Activated CD8-positive, alpha-beta memory T cell treated with anti-CD3 and anti-CD28 coated beads for 1 hour (primary cell): ENCODE measurements at places on chromosomes 11 and 22.

- DNase-seq, result no peak
Observed at GRCh38 chr11:86418917-86419316, 44.2 kb downstream of the CCDC81 start.

DNA sequence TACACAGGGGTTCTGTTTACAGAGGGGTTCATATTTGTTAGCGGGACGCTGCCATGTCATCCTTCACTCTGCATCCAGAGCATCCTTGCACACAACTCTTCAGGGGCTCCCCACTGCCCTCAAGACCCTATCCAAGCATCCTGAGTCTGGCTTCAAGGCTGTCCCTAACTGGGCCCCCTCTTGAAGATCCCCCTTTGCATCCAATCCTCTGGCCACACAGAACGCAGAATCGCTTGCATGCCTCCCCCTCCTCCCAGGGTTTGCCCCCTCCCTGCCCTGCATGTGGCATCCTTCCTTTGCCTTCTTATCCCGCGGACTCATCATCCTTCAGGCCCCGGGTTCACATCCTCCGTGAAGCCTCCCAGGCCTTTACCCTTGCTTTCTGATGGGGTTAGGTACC, 18.6 kb downstream of the C1QTNF6 start:
- no peak for DNase-seq

DNA sequence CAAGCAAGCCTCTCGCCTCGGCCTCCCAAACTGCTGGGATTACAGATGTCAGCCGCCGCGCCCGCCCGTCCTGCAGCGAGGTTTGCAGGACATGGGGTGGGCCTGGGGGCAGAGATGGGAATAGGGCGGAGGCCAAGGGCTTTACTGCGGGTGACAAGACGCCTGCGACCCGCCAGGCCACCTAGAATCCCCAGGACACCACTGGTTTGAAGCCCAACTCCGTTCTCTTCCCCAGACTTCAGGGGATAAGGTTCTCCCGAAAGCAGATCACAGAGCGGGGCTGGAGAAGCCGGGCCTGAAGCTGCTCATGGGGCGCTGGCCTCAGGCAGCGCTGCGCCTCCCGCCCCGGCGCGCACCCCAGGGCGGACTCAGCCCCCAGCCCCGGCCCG, 354 bp downstream of the POLR2L start:
- DNase-seq, result no peak

- no peak for DNase-seq
Observed at GRCh38 chr11:5282628-5283027, 12.9 kb upstream of the HBE1 start.

GRCh38 chr22:29041408-29041807, 20.2 kb downstream of the C22orf31 start:
- no peak for DNase-seq

GRCh38 chr11:83252941-83253340, 33.2 kb downstream of the CCDC90B start:
- DNase-seq, result no peak

DNA sequence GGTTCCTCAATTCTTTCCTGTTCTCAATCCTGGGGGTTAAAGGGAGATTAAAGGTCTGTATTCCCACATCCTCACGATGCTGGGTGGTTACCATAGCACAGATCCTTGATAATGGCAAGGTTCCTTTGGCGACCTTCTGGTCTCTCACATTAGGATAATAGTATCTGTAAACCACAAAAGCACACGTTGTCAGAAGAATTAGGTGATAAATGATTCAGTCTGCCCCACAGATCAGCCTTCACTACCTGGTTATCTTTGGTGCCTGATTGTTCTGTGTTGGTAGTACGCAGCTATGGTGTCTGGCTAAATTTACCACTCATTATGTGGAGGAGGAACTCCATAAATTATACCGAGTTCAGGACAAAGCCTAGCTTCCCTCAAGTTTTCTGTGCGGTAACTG, 78.4 kb downstream of the C2CD3 start:
- DNase-seq, result no peak

DNA sequence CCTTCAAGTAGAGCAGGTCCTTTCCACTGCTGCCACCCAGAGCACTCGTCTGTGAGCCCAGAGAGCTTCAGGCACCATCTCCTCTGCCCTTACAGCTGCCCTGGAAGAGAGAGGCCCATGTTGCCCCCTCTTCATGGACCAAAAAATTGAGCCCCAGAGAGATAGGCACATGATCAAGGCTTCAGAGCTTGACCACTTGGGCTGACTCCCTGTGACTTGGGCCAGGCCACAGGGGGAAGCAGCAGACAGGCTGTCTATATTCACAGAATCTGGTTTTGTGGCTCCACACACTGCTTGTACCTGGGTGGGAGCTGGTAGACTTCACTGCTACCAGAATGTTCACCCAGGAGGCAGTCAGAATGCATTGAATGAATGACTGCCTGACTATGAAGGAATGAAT, 58.2 kb downstream of the SMIM38 start:
- no peak for DNase-seq

DNA sequence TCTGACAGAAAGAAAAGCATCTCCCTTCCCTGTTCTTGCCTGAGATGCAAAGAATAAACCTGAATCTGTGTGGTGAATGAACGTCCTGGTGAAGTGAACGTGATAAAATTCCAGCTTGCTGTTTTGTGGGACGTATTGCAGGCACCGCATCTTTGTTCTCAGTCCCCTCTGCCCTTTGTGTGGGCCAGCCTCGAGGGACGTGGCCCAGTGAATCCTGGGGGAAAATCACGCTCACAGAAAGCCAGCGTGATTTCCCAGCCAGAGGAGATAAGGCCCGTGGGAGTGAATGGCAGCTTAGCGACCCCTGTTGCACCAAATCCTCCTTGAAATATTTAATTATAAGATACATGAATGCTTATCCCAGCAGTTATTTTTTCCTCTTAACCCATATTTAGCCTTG, 129.1 kb downstream of the COMMD9 start:
- DNase-seq, result no peak

DNA sequence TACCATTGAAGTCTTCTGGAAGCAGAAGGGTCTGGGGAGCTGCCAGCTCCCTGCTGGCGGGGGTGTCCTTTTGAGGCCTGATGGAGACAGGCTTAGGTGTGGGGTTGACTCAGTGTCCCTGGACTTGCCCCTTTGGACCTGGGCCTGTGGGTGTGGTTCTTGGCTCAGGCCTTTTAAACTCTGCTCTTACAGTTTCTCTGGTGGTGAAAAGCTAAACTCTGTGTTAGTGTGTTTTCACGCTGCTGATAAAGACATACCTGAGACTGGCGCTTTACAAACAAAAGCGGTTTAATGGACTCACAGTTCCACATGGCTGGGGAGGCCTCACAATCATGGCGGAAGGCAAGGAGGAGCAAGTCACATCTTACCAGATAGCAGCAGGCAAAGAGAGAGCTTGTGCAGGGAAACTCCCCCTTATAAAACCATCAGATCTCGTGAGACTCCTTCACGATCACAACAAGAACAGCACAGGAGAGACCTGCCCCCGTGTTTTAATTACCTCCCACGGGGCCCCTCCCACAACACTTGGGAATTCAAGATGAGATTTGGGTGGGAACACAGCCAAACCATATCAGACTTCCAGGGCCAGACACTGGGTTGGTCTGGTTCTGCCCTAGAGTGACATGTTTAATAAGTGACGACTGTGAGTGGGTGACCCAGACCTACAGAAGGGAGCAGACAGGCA, 26.5 kb downstream of the GRAMD4 start:
- DNase-seq, result no peak

DNA sequence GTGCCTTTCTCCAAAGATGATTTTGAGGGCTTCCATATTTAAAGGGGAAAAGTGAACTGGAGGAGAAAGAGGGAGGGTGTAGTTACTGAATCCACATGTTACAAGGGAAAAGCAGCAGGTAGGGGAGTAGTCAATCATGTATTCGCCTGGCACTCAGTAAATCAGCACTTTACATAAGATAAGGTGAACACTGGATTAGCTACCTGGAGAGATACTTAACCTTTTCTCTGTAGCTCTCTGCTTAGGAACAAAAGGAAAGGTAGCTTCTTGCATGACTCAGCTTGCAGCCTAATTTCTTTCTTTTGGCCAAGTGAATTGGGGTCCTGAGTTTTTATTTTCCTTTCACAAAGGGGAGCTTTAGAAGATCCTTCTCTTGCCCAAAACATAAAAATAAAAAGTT, 43.3 kb upstream of the PHF21B start:
- DNase-seq, result no peak

DNA sequence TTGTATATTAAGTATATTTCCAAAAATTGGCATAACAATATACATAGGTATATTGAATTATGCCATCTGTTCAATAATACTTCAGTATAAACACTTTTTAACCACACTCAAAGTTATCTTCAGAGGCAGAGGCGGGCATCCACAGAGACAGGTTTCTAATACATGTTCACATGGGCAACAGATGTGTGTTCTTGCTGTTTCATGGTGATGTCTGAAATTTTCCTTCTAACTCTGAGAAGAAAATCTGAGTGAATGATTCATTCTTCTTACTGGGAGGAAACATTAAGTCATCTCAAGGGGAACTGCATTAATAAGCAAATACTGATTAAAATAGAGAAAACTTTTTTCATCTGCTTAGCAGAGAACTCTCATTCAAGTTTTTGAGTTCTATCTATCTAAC, 1074.5 kb downstream of the LRRC4C start:
- DNase-seq, result no peak

DNA sequence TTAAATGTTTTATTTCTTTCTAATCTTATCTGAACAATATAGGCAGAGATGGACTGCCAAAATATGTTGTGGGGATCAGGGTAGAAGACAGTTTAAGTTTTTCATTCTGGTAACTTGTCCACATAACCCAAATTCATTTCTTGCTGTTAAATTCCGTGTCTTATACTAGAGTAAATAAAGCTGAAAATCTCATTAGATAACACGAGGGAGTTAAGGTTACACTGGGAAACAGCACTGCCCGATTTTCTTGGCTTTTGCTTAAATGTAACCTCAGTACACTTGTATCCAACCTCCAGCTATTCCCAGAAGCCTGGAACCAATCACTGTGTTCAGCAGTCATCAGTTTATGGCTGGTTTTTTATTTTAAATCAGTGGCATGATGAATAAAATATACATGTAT, 48.2 kb downstream of the MICAL3 start:
- DNase-seq, result no peak

DNA sequence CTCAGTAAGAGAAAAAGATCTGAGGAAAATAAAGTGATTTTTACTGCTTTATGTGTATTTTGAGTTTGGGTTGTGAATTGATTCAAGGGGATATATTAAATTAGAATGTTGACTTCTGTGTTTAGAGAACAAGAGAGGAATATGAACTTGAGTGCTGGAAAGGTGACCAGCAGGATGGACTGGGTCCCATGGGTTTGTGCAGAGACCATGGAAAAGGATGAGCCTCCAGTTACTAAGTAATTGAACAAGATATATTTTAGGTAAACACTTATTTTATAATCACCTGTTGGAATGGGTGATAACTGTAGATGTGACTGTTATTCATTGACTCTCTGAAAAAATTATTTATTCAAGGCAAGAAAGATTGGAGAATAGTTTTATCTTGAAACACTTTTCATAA, 82.0 kb upstream of the TOP3B start:
- no peak for DNase-seq

GRCh38 chr11:65918211-65919140, at the start of gene C11orf68:
C11orf68 (minus strand) TSS chr11:65919062; CDS start chr11:65919031, 31 bp downstream.
- DNase-seq, result no peak

DNA sequence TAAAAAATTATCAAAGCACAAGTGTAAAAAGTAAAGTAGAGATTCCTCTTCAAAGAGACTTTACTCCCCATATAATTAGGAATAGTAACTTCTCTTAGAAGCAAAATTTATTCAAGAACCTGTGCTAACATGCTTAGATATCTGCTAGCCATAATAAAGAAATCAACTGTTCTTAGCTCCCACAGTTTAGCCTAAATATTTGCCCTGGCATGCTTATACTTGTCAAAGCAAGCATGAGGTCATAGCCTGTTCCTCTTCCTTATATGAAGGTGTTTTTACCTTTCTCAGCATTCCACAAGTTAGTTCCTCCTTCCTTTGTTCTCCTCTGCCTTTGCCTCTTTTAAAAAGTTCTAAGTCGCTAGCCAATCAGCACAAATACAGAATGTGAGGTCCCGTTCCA, 30.3 kb downstream of the RIC3 start:
- DNase-seq, result no peak

DNA sequence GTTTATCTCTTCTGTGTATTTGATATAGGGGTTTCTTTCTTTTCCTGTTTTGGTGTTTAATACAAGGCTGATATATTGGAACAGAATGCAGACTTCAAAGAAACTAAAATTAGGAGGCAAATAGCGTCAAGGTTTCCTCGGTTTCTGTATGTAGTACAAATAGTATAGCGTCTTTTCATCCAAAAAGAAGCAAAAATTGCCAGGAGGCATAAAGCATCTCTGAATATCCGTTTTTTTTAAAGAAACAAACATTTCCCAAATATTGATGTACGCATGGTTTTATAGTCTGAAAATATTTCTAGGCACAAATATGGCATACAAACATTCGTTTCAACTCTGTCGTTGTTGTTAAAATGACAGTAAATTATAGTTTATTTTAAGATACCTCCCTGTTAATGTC, 17.1 kb upstream of the PAX6 start:
- no peak for DNase-seq

GRCh38 chr11:100574894-100575769, 112.0 kb upstream of the ARHGAP42 start:
- DNase-seq, result no peak

DNA sequence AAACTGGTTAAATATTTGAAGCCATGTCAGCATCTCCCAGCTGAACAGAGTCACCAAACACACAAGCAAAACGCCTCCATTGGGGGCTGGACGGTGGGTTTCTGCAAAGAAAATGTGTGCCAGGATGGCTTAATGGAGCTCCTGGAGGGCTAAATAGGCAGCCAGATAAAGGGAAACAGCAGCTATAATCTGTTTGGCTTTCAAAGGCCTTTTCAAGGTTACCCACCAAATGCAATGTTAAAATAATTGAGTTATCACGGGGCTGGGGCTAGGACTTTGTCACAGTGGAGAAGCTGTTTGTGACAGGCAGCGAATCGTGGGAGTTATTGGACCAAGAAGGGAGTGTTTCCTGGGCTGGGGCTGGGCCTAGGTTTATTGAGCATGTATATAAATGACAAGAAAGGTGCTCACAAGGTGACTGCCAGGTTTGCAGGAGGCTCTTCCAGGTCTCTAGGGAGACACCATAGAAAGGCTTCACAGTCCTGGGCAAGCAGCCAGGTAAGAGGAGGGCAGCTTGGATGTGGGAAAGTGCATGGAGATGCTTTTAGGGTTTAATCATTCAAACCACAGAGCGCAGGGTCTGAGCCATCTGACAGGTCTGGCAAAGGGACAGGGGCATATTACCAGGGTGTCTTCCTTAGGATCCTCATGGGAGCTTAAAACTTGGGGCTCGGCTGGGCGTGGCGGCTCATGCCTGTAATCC, 28.3 kb downstream of the GRIK4 start:
- no peak for DNase-seq

DNA sequence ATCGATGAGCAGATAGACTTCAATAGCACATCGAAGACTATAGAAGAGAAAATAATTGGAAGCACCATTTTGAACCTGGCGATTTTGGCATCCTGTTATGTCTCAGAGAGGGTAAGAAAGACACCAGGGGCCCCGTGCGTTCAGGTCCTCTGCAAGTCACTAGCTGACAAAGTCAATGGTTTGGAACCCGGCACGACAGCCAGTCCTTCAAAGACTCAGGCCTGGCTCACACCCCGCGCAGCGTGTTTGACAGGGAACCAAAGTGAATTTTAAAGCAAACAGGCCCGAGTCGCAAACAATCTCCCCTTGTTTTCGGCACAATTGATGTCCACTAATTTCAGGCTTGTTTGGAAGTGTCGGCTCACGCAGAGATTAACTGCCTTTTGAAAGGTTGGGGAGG, 716.6 kb downstream of the BRD1 start:
- no peak for DNase-seq

- DNase-seq, result no peak
Observed at GRCh38 chr11:106848526-106848925, 169.8 kb downstream of the GUCY1A2 start.
